NCI-H2029 treated with DMSO at 0.1 percent for 48 hours (cell line): ENCODE measurements at places on chromosomes 12 and 14.

DNA sequence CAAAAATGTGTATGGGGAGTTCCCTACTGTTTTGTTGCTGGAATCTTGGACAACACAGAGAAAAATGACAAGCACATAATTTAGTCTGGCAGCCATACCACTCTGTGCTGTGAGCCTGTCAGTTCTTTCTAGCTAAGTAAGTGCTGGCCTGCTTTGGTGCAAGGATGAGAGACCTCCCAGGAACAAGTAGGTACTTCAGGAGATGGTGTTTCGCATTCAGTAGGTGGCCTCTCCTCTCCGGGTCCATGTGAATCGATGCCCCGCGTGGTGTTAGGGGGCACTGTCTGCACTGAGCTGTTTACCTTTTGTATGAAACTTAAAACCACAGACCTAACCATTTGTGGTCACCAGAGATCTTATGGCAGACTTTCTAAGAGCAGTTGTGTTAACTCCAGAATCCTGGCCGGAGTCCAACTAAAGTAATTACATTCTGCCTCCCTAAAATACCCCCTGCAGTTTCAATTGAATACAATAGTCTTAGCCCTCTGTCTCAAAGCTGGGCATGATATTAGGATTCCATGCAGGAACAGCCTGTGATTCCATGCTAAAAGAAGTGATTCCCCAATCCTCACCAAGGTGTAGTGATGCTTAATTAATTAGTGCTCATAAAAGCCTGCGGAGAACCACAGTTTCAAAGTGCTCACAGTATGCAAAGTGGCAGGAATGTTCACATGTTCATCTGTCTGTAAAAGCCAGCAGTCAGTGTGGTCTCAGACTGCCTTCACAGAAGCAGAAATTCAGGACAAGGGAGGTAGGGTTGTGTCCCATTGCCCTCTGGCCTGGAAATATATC is 64.2 kb downstream of the LLPH start:
- no peak for DNase-seq

DNA sequence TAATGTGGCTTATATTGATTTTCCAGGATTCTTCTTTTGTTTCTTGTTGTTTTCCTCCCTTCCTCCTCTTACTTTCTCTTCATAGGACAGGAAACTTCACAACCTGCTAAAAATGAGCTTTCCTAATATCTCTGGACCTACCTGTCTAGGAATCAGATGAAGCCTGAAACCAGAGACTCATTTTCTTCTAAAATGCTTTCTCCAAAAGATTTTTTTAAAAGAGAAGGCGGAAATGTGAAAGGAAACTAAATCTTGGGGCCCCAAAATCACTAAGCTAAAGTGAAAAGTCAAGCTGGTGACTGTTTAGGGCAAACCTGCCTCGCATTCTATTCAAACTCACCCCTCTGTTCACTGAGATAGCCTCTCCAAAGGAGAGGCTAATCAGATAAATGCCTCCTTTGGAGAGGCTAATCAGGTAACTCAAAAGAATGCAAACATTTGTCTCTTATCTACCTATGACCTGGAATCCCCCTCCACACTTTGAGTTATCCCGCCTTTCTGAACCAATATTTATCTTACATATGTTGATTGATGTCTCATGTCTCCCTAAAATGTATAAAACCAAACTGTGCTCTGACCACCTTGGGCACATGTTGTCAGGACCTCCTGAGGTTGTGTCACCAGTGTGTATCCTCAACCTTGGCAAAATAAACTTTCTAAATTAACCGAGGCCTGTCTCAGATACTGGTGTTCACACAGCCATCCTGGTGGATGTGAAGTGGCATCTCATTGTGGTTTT is 72.7 kb upstream of the HECTD1 start:
- no peak for DNase-seq

- no peak for DNase-seq
These were observed 167.9 kb downstream of the PHETA1 start for GRCh38 chr12:111201036-111201435.

- DNase-seq, result peak; percentile 35
These were observed 414 bp downstream of the UNC79 start for GRCh38 chr14:93431036-93431670.

- DNase-seq, result no peak
These were observed 13.7 kb downstream of the SLC25A47 start for GRCh38 chr14:100336618-100337530.

DNA sequence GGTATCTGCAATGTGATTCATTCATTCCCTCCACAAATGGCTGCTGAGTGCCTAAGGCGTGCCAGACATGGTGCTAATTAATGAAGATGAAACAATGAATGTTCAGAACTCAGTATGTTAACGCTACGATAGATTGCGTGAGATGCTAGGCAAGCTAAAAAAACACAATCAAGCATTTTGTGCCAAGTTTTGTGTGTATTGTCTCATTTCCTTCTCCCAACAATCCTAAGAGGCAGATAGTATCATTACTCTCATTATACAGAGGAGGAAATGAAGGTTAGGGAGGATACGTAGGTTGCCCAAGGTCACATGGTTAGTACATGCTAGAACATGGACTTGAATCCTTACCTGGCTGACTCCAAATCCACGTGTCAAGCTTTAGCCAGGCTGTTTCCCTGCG is 264.4 kb downstream of the EFCAB11 start:
- no peak for DNase-seq

DNA sequence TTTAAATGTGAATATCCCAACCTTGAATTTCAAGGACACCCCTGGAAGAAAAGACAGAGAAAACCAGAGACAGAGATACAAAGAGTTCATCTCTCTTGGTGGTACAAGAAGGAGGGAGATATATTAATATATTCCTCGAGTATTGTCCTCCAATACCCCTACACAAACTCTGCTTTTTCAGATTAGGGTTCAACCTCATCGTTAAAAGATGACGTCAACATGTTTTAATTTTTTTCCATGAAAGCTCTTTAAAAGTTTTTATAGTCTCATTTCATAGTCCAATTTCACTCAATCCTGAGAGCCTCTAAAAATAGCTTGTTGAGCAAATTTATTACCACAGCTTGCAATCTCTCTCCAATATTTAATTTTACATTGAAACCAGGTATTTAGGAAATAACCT is 19.4 kb downstream of the RHOJ start:
- DNase-seq, result no peak

GRCh38 chr12:99130808-99131553 is 485.9 kb downstream of the APAF1 start:
- DNase-seq, result no peak

DNA sequence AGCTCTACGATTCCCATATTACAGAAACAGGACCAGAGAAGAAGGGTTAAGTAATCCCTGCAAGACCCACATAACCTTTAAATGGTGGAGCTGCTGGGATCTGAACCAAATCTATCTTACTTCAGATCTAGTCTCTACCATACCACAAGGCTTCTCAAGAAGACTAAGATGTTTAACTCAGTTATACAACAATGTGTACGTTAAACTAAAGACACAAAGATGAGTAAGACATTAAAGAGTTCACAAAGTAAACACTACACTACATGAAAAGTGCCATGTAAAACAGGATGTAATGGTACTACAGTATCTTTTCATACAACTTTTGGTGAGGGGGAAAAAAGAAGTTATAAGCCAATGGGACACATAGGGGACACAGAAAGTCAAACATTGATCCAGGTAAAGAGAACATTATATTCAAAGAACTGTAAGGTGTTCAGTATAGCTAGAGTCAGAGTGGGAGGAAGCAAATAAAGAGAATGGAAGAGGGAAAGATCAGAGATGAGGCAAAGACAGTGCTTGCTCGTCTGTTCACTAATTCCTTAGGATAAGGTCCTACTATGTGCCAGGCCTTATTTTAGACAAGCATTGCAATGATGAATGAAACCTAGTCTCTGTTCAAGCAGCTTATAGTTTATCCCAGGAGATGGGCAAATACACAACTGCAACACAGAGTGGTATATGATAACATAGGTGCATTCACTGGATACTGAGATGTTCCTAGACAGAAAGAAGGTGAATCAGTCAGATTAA is 7.7 kb downstream of the TMED10 start:
- DNase-seq, result no peak

GRCh38 chr12:64825143-64826021 is 935 bp downstream of the TBC1D30 start:
- DNase-seq, result peak; percentile 61

DNA sequence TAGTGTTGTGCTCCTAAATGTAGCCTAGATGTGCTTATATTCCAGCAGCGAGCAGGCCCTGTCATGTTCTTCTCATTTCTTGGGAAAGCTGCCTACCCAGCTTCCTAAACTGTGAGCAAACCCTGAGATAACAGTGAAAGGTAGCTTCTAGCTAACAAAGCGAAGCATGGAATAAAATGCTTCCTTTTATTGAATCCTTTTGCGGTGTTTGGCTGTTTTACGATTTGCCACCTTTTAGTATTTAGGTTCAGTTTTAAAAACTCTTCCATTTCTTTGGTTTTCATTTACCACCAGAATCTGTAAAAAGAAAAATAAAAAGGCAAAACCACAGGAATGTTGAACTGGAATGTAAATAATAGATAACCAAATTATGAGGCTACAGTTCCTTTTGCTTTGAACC is 5.0 kb upstream of the PKP2 start:
- DNase-seq, result no peak

DNA sequence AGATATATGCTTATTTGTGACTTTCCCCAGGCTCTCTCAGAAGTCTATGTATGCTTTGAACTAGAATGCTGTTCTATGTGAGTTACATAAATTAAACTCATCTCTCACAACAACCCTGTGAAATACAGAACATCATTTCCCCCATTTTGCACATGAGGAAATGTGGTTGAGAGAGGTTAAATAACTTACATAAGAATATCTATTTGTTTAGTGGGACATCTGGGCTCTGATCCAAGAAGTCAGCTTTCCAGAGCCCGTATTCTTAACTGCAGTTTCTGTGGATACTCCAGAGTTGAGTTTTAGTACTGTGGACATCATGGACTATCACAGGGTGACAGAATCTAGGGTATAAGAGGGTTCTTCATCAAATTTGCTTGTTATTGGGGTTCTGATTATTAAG is 242.5 kb upstream of the ARHGAP5 start:
- peak; percentile 96 for DNase-seq

DNA sequence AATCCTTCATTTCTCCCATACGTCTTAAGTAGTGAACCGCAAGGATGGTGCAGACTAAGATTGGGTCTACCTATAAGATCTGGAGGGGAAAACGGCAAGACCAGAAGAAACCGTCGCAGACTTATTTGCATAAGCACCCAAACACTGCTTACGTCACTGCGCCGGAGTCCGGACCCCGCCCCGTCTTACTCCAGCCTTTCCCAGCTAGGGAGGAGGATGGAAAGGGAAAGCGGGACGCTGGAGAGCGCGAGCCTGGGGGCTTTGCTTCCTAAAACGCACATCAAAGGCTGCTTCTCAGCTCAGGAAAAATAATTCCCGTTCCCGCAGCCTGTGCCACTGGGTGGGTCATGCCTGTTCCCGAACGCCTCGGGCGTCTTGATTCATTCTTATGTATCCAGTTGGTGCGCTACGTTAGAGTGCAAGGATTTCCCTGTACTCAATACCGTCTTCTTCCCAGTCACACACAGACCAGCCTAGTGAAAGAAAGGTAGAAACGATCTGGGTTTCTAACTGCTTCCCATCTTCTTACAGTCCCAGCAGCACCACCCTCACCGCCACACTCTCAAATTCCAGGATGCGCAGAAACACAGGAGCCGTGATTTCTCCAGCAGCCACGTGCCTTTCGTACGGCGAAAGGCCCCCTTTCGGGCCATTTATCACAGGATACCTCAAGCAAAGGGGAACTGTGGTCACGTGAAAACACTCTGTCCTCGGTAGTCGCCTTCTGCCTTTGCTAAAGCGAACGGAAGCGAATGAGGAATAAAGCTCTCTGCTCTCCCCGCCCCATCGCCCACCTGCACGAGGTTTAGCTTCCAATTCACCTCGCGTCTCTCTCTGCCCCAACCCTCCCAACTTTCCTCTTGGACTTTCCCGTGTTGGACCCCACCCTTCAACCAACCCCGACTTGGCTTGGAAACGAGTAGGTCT is 1.1 kb downstream of the SLC6A15 start:
- DNase-seq, result no peak

DNA sequence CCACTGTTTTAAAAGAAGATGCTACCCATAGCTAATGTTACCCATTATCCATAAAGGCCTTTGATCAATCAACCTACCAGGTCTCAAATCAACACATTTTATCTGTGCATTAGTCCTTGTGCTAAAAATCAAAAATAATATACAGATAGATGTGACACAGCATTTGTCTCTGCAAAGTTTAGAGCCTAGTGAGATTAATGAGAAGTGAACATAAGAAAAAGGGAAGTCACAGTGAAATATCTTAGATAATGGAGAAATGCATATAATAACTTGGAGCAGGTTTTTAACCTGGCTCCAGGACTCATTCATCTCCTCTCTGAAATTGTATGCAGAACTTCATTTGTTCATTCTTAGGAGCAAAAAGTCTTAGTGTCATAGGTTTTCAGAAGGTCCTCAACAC is 7.2 kb downstream of the PDE3A start:
- DNase-seq, result no peak

- DNase-seq, result no peak
These were observed 4.7 kb upstream of the KRT7 start for GRCh38 chr12:52228366-52228765.

- DNase-seq, result no peak
These were observed 50.1 kb downstream of the KLRG1 start for GRCh38 chr12:9039397-9039977.

DNA sequence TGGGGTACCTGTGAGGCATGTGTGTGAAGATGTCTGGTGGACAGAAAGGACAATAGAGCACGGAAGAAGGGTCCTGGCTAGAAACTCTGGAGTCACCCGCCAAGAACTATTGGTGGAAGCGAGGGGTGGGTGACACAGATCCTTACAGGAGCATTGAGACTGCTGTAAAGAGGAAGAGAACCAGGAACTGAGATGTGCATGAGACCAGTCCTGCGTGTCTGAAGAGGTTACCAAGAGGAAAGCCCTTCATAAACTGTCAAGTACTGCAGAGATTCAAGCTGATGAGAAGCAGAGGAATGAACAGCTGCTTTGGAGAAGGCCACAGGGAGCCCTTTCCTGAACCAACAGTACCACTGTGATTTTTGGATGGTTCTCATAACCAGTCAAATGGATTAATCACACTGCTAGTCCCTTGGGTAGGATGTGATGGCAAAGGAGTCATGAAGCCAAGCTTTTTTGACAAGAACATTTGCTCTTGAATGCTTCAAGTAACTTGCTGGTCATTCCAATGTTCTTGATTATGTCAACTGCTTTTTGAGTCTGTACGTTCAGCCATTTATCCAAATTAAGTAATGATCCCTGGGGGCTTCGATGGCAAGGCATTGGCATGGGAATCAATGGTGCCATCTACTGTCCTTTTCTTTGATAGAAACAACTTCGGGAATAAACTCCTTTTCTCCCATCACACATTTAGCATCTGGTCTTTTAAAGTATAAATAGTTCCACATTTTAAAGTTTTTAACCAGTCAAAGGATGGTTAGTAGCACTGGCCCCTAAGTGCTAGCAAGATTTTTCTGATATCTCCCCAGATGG is 42.9 kb downstream of the GPR135 start:
- DNase-seq, result no peak

GRCh38 chr12:95718006-95718431 is 72.5 kb downstream of the NTN4 start:
- DNase-seq, result no peak

DNA sequence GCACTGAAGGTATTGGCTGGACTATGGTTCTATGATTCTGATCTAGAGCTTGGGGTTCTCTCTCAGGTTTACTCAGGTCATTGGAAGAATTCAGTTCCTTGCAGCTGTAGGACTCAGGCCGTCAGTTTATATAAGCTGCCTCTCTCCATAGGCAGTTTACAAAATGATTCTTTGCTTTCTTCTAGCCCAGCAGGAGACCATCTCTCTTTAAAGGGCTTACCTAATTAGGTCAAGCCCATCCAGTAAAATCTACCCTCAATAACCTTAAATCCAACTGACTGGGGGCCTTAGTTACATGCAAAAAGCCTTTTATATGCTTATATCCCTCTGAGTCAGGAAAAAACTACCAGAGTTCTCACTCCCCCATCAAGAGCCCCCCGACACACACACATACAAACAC is 80.5 kb upstream of the GARIN6 start:
- DNase-seq, result no peak
